ENCODE measurements at places on chromosomes 7 and 10.

DNA sequence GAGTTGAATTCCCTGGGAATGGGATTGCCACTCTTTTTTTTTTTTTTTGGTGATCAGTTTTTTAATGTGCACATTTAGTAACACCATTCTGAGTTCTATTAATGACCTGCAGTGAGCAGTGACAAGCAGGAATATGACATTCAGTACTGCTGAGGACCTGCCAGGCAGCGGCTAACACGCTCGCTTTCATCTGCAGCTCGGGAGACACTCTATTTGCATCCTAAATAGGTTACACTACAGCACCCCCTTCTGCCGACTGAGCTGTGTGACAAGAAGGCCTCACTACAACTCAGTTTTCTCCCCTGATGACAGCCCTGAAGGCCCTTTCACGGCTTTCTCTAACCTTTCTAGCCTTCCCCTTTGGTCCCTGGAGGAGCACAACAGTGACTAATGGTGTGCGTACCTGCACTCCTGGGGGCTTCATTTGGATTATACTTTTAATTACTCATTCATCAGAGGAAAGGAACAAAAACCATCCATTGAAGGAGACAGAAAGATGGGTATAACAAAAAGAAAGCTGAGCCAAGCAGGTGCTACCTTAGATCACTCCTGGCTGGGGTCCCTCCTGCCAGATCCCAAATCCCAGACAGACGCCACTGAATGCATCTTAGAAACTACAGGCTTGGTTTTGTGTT, 872.4 kb downstream of the LRMDA start:
- no peak for DNase-seq

- DNase-seq: no peak
These were observed 7.4 kb upstream of the APBB1IP start for GRCh38 chr10:26430641-26431163.

DNA sequence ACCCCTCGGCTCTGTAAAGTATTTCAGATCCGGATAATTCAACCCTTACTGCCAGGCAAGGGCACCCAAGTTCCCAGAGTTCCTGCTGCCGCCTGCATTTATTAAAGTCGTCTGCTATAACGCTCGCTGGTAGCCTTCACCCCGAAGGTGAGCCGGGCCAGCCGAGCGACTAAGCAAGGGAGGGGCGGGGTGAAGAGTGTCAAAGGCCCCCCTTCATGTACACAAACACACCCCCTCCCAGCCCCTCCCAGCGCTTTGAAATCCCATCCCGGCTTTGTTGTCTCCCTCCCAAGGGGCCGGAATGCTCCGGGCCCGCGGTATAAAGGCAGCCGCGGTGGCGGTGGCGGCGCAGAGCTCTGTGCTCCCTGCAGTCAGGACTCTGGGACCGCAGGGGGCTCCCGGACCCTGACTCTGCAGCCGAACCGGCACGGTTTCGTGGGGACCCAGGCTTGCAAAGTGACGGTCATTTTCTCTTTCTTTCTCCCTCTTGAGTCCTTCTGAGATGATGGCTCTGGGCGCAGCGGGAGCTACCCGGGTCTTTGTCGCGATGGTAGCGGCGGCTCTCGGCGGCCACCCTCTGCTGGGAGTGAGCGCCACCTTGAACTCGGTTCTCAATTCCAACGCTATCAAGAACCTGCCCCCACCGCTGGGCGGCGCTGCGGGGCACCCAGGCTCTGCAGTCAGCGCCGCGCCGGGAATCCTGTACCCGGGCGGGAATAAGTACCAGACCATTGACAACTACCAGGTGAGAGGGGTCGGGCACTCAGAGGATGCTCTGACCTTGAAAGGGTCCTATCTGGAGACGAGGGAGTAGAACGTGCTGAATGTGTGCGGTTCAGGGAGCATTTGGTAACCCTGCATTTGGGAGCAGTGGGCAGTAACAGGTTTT, at the start of gene DKK1:
DKK1 (plus strand) TSS at position 349 of the 889 bp plus-strand sequence; CDS start at position 503, 154 bp downstream.
- no peak for DNase-seq

DNA sequence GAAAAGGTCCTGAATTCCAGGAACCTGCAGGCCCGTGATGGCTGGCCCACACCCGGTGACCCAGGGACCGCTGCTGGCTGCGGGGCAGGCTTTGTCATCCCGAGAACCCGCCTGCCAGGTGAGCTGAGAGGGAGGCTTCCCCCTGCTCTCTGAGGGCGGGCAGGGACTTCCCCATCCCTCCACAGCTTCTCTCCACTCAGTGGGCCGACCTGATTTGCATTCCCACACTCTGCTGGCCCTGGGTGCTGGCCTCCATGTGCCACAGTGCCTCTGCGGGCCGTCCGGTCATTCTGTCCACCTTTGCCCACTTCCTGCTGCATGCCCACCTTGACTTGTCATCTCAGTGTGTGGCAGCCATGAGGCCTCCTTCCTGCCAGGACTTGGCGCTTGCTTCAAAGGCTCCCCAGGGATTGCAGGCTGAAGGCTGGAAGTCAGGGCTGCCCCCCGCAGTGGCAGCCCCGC, 35.3 kb downstream of the PALD1 start:
- DNase-seq: no peak

DNA sequence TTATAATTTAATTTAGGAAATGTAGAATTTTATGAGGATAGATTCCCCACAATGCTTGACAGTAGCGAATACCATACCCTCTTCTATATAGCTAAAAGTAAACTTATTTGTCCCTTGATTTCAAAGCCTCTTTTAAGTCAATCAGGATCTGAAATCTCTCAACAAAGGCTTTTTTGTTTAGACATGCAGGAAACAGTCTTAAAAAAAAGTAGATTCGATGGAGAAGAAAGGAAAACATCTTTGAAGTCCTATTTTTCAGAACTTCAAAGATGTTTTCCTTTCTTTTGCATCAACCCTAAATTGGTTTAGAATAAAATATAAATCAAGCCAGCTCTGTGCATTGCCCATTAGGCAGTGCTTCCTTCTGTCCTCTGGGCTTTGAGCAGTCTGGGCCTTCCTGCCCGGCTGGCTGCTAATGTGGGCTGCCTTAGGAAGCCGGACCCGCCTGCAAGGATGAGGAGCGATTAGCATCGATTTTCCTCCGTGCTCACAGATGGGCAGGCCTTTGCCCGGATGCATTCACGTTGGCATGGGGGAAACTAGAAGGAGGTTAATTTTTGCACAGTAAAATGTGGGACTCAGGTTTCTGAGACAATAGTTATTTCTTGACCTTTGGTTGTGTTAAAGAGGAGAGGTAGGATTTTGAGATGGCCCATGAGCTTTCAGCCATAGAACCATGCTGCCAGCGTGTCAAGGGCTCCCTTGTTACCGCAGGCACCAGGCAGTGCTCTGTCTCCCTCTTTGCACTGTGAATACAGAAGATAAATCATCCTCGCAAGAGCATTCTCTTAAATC, 15.5 kb downstream of the MSRB2 start:
- no peak for DNase-seq

GRCh38 chr7:47460251-47460989, 121.5 kb downstream of the TNS3 start:
- DNase-seq: no peak

- no peak for DNase-seq
These were observed 42.5 kb downstream of the C7orf25 start for GRCh38 chr7:42869131-42870020.

GRCh38 chr10:63573068-63573697, 52.0 kb downstream of the REEP3 start:
- DNase-seq: no peak

- DNase-seq: no peak
These were observed 2.6 kb downstream of the STK31 start for GRCh38 chr7:23712368-23713284.

- DNase-seq: peak; percentile 68
These were observed 43.3 kb upstream of the NFKB2 start for GRCh38 chr10:102352066-102352715.

GRCh38 chr7:17580141-17580540, 281.7 kb downstream of the AHR start:
- DNase-seq: no peak

DNA sequence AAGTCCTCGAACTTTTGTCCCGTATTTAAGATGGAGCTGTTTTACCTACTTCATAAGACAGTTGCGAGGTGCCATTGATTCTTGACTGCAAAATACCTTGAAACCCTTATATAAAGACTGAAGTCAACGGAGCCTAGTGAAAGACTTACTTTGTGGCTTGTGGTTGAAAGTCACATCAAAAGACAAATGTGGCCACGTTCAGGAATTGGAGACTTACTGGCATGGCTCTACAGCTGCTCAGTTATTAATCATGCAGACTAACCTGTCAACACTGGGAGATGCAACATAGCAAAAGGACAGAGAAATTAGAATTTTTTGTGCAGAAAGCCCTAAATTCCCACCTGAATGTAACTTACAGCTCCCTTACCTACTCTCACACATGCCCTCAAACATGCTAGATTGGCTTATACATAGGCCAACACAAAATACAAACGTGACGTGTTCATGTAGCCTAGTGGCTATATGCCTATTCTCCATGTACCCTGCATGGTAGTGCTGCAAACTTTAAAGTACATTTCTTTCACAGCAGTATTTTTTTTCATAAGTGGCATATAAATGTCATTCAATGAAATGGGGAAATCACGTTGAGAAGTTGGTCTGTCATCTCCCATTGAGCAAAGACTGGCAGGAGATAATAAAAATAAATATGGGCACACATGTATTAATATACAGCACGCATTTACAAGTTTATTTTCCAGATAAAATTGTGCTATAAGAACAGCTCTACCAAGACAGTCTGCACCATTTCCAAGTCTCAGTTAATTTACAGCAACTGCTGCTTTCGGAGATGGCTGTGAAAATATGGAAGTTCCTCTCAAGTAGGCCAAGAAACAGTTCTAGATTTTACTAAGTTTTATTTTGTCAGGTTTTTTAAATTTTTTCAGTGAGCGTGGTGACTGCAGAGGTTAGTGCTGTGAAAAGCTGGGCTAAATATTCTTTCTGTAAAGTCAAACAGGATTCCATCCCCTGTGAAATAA, 170.4 kb upstream of the C7orf33 start:
- DNase-seq: no peak

GRCh38 chr10:61454541-61454940, 1.4 kb upstream of the TMEM26 start:
- no peak for DNase-seq

GRCh38 chr10:86198271-86198670, 168.3 kb downstream of the GRID1 start:
- DNase-seq: no peak

- no peak for DNase-seq
These were observed 34.7 kb downstream of the FBXW4 start for GRCh38 chr10:101660256-101660655.

GRCh38 chr7:77306231-77307067, 106.8 kb upstream of the FGL2 start:
- no peak for DNase-seq

DNA sequence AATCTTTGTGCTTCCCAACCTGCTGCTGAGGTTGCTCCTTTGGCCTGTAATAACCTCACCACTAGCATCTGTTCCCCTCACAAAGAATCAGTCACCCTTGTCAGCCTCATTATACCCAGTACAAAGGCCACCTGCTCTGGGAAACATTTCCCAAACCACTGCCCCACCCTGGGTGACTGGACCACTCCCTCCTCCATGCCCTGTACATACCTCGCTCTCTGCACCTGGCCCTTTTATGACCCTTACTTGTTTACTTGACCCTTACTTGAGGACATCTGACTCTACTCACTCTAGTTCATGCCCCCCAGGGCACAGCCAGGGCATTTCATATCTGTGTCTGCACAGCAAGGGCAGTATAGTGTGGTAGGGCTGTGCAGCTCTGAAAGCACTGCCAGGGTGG, 21.4 kb upstream of the AOC1 start:
- no peak for DNase-seq

DNA sequence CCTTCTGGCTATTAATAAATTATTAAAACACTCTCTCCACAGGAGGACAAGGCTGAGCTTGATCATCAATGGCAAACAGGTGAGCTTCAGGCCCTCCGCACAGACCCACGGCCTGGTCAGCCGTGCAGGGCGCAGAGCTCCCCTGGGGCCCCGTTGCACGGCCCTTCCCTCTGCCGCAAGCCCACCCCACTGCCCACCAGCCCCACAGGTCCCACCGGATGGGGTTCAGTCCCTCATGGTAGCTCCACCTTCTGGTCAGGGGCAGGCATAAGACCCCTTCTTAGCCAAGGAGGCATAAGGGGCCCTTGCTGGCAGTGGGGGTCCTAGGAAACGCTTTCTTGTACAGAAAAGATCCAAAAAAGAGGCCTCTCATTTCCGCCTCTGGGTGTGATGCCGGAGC, 84.6 kb downstream of the MAD1L1 start:
- no peak for DNase-seq

DNA sequence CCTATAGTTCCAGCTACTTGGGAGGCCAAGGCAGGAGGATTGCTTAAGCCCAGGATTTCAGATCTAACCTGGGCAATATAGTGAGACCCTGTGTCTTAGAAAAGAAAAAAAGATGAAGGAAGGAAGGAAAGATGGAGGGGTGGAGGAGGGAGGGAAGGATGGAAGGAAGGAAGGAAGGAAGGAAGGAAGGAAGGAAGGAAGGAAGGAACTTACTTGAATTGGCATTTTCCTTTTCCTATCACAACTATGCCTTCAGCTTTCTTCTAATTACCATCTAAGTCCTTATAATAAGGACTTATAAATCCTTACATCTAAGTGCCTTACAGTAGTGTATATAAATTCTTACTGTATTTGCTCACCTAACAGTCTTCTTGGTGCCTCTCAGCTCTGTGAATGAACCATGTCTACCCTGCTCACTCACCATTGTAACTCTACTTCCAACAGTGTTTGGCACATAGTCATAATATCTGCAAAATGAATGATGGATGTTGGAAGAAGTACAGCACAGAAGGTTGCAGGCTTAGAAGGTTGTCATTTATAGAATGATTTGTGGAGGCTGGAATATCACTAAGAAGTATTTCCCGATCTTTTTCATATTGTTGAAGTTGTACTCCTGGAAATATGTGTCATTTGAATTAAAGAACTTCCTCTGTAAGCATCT, 125.5 kb downstream of the KIAA1217 start:
- DNase-seq: no peak

- no peak for DNase-seq
These were observed 60.3 kb upstream of the ABLIM1 start for GRCh38 chr10:114718374-114718773.

DNA sequence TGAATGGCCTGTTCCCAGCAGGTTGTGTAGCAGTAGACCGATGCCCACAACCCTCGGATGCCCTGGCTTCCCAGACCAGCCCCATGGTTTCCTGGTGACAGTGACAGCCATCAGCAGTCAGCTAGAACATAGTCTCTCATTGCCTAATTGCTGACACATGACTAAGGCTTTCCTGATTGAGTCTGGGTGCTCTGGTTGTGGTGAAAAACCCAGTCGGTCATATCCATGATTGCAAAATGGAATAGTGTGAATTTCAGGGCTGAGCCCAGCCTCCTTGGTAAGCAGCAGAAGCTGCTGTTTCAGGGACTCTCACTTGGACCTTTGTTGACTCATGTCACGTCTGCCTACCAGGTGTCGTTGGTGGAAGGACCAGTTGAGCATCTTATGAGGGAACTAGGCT, 36.6 kb downstream of the POR start:
- no peak for DNase-seq

GRCh38 chr7:140541176-140541512, 61.8 kb upstream of the MKRN1 start:
- no peak for DNase-seq

DNA sequence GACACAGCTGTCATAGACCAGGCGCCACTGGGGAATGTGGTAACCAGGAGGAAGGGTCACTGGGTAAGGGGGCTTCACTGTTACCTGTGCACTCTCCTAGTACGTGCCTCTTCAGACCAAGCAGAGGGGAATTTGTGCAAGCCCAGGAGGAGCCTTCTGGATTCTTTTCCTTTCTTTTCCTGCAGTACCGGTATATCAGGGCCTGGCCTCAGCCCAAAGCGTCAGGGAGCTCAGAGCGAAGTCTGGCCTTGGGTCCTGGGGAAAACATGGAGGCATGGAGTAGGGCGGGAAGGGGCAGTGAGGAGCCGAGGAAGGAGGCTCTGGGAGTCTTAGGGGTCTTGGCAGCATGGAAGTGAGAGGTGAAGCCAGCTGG, 133.6 kb upstream of the GDF10 start:
- no peak for DNase-seq

Measured in stimulated activated CD8-positive, alpha-beta memory T cell treated with anti-CD3 and anti-CD28 coated beads, Interleukin-15, amount 100 ng/mL, for 1 hour (primary cell).